ENCODE measurements at places on chromosomes 12 and 14.

DNA sequence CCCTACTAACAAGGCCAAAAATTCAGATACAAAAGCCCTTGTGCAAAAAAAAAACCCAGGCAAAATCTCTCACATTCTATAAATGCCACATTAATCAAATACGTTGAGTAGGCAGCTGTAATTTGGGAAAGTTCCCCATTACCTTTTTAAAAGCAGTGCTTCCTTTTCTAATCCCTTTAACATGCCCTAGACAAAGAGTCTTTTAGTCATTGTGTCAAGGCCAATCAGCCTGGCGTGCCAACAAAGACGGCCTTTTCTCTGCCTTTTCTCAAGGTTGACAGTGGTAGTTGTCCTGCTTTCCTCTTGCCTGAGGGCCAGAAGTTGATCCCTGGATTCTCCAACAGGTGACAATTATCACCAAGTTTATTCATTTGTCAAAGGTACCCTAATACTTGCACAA is 62.5 kb upstream of the METAP2 start:
- DNase-seq, result no peak

- no peak for DNase-seq
These were observed 4.4 kb upstream of the KRT85 start for GRCh38 chr12:52371716-52372115.

- DNase-seq, result no peak
These were observed 14.2 kb downstream of the MMAB start for GRCh38 chr12:109559200-109559505.

GRCh38 chr12:116777245-116777644 is 39.1 kb downstream of the RNFT2 start:
- DNase-seq, result no peak

DNA sequence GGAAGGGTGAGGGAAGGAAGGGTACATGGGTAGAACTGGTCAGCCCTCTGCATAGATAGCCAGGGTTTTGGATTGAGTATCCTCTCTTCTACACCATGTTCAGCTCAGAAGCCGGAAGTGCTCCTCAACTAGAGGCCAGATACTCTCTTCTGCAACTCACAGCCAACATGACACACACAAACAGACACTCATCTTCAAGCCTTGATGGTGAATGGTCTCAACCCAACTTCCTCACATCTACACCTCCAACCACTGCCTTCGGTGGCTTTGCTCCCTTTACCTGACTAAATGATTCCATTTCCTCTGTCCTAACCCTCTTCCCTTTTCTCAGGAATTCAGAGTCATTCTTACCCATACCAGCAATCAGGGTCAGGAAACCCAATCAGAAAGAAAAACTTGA is 7.6 kb upstream of the FKBP11 start:
- DNase-seq, result no peak

GRCh38 chr12:53213348-53213747 is 6.3 kb upstream of the ITGB7 start:
- DNase-seq, result peak; percentile 31

- DNase-seq, result no peak
These were observed 2.7 kb downstream of the CLEC12A start for GRCh38 chr12:9973949-9974348.

DNA sequence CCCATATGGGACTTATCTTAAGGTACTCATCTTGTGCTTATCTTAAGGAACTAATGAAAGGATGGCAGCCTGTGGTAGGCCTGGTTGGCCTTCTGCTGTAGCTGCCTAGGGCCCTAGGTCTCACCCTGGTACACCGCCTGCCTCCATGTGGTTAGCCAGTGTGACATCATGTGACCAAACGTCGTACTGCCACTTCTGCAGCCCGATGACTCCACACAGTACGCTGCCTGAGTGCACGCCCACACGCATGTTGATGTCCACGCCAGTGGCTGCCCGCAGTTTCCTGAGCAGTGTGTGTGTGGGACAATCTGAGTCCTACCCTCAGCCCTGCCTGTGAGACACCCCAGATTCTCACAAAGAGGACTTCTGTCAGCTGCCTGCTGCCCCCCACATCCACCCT is 5.1 kb downstream of the ADCY4 start:
- no peak for DNase-seq

DNA sequence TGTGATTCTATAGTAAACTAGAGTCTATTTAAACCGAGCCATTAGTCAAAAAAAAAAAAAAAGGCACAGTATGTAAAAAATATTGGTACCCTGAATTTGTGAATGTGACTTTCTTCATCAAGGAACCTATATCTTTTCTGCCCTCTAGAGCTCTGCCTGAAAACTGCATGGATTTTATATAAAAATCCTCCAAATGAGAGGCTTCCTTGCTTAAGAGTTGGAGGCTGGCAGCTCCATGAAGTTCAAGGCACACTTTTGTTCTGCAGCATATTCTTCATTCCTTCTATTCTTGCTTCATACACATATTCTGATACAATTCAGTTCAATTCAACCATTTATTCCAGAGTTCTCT is 23.1 kb upstream of the NKX2-8 start:
- DNase-seq, result no peak

- DNase-seq, result no peak
These were observed 218.5 kb downstream of the SLC6A15 start for GRCh38 chr12:84694116-84694515.

- DNase-seq, result no peak
These were observed 5.7 kb downstream of the SLC4A8 start for GRCh38 chr12:51430196-51430895.

Measured in RCC 7860 (cell line).